A673 (cell line): ENCODE measurements at places on chromosomes 7 and 10.

- peaks cover 4% of the 10 kb centered on the region for H3K4me1 ChIP-seq
- no peaks in the 10 kb centered on the region for H3K27me3 ChIP-seq
Measured at GRCh38 chr7:106604303-106604924, 56.5 kb downstream of the CCDC71L start.

GRCh38 chr7:96786261-96786997 is 76.8 kb upstream of the SEM1 start:
- H3K27me3 ChIP-seq, result no peaks in the 10 kb centered on the region
- no peak overlapping the region for H3K27ac ChIP-seq
- H3K36me3 ChIP-seq, result no peaks in the 10 kb centered on the region

GRCh38 chr10:9670911-9671310 is 1346.8 kb upstream of the CELF2 start:
- H3K27ac ChIP-seq, result no peak overlapping the region
- H3K4me1 ChIP-seq, result no peaks in the 10 kb centered on the region
- no peaks in the 10 kb centered on the region for H3K27me3 ChIP-seq

DNA sequence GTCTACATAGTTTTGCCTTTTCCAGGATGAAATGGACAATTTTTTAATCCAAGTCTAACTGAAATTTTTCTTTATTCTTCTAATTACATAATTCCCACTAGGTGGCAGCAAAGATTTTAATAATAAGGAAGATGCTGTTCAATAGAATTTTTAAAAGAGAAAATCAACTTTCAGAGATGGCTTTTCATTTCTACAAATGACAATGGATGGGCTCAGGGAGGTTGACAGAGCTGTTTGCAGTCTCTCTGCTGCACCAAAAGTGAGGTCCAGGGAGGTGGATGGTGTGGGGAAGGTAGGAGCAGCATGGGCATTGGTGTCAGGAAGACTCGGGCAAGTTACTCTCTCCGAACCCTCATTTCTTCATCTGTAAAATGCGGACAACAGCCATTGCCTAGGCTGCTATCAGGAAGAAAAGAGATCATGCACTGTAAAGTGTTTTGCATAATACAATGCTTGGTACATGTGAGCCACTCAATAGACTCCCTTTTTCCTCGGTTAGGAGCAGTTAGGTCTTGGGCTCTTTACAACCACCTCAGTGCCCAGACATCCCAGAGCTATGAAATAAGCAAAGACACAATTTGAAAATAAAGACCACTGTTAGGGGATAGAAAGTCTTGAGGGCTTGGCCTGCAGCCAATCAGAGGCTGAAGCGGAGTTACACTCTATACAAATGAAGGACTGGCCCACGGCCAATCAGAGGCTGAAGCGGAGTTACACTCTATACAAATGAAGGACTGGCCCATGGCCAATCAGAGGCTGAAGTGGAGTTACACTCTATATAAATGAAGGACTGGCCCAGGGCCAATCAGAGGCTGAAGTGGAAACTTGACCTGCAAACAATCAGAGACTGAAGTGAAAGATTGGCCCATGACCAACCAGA is 107.1 kb downstream of the ABLIM1 start:
- H3K27ac ChIP-seq, result no peak overlapping the region
- H3K36me3 ChIP-seq, result no peaks in the 10 kb centered on the region
- H3K27me3 ChIP-seq, result no peaks in the 10 kb centered on the region
- peaks cover 6% of the 10 kb centered on the region for H3K4me1 ChIP-seq
- H3K4me3 ChIP-seq, result no peak overlapping the region
- DNase-seq, result peak; percentile 73

DNA sequence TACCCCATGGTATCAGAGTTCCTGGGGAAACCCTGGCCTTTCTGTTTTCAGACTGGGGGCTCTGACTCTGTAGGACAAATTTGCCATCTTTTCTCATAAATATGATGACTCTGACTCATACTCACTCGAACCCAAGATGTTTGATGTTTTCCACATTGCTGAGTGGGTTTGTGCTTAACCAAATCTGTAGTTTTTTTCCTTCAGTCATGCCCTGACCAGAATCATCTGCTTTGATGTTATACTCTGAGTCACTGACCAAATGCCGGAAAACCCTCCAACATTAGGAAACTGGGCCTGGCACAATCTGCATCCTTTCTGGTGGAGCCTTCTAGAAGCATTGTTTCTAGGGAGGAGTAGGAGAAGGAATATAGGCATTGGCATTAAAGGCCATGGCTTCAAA is 118.7 kb downstream of the C10orf105 start:
- no peak overlapping the region for H3K4me3 ChIP-seq
- no peaks in the 10 kb centered on the region for H3K27me3 ChIP-seq
- H3K4me1 ChIP-seq, result peaks cover 20% of the 10 kb centered on the region
- no peak overlapping the region for H3K27ac ChIP-seq

DNA sequence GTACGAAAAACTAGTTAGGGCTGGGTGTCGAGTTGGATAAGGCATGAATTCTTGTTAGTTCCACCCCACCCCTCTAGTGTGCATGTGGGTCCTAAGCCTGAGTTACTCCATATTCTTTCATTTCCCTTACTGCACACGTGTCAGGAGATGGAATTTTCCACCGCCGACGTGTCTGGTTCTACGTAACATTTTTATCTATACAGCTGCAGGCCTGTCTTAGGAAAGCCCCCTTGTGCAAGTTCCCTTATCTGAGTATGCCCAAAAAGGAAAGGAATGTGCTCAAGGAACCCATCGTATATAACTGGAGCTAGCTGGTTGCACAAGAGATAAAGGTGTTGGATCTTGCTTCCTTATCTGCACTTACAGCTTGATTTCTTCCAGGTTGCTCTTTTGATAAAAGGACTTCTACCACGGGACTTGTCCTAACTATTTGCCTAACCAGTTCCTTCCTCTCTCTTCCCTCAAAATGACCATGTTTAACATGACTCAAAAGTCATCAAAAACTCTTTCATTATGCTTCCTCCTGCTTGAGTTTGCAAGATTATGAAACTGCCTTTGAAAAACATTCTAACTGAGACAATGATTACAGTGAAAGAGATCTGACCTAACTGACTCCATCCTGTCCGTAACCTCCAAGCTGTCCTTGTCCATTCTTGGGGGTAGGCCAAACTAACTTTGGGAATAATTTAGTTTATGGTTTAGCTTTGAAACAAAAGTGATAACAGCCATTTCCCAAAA is 181.4 kb downstream of the AKR1D1 start:
- no peak for DNase-seq
- no peaks in the 10 kb centered on the region for H3K4me1 ChIP-seq
- H3K27ac ChIP-seq, result no peak overlapping the region
- H3K27me3 ChIP-seq, result no peaks in the 10 kb centered on the region
- no peak overlapping the region for H3K4me3 ChIP-seq

- DNase-seq, result peak; percentile 42
- no peaks in the 10 kb centered on the region for H3K27me3 ChIP-seq
- H3K27ac ChIP-seq, result no peak overlapping the region
- peaks cover 36% of the 10 kb centered on the region for H3K4me1 ChIP-seq
Measured at GRCh38 chr10:113093188-113094113, 143.4 kb downstream of the TCF7L2 start.

- H3K36me3 ChIP-seq, result no peaks in the 10 kb centered on the region
- H3K4me1 ChIP-seq, result no peaks in the 10 kb centered on the region
- H3K27me3 ChIP-seq, result no peaks in the 10 kb centered on the region
- H3K27ac ChIP-seq, result no peak overlapping the region
Measured at GRCh38 chr7:55304018-55304762, 60.9 kb upstream of the LANCL2 start.

GRCh38 chr7:134941185-134941900 is 45.0 kb upstream of the AGBL3 start:
- H3K27ac ChIP-seq, result no peak overlapping the region
- no peaks in the 10 kb centered on the region for H3K36me3 ChIP-seq
- no peak for DNase-seq
- no peaks in the 10 kb centered on the region for H3K27me3 ChIP-seq

- H3K27me3 ChIP-seq, result peaks cover 3% of the 10 kb centered on the region
- no peak overlapping the region for H3K27ac ChIP-seq
- H3K36me3 ChIP-seq, result no peaks in the 10 kb centered on the region
Measured at GRCh38 chr7:156516791-156517378, 123.7 kb upstream of the RNF32 start.

GRCh38 chr10:28266449-28267224 is 36.2 kb downstream of the MPP7 start:
- no peak overlapping the region for H3K4me3 ChIP-seq
- no peaks in the 10 kb centered on the region for H3K36me3 ChIP-seq
